Parietal lobe (tissue), 2 donors: ENCODE measurements at places on chromosomes 13 and 19. TPM values are rescaled to one million over a fixed set of nuclear protein-coding genes. Genes with fewer than 3 reads are reported as not detected.

The GFY gene
- total RNA-seq = not detected

The UGGT2 gene
- 113 TPM for total RNA-seq

The CGB2 gene
- total RNA-seq = not detected

The GNG8 gene
- total RNA-seq = not detected

The AP1M1 gene
- total RNA-seq = 53.8 TPM

The OR7D2 gene
- total RNA-seq = not detected

The KLF5 gene
- 1.3 TPM for total RNA-seq

The RDH8 gene
- not detected for total RNA-seq

The CNFN gene
- total RNA-seq = not detected

The PSENEN gene
- 8.8 TPM for total RNA-seq

The CXCL17 gene
- total RNA-seq = not detected
